ENCODE measurements at places on chromosomes 2 and 18.

DNA sequence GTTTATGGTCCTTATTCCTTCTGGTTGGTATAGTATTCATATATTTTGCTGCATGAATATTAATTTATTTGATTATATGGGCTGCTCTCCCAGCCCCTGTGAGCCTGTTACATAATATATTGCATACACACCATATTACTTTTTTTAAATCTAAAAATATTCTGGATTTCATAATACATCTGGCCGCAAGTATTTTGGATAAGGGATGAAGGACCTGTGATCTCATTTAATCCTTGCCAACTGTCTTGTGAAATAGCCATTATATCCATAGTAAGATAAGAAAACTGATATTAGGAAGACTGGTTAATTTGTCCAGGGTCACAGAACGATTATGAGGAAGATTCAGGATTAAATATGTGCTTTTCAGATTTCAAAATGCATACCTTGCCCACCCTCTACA lies 433.6 kb downstream of the LPIN1 start:
- DNase-seq = no peak

- DNase-seq = no peak
Observed at GRCh38 chr2:45233301-45233700, 224.0 kb upstream of the SIX2 start.

GRCh38 chr18:72114801-72115594 lies 429.1 kb downstream of the CBLN2 start:
- DNase-seq = no peak

GRCh38 chr18:27778441-27778840 lies 398.5 kb downstream of the CDH2 start:
- DNase-seq = no peak

DNA sequence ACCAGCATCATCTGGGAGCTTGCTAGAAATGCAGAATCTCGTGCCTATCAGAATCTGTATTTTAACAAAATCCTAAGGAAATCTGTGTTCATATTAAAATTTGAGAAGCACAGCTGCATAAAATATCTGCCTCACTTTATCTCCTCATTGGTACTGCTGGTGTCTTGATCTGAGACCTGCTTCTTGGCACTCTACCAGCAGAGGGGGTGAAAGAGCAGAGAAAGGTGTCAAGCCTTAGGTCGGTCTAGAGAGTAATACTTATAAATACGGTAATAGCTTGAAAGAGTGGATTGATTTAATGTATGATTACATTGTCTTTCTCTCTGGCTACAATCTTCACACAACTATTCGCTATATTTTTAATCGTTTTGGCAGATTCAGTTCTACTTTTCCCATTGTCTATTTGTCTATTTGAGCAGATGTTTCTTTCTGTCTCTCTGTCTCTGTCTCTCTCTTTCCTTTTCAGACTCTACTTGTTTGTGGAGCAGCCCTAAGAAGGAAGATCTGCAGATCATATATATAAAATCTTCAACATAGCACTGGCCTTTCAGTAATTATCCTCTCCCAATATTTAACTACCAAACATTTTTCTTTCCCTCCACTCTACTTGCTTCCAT lies 1.7 kb upstream of the GCG start:
- DNase-seq = peak; percentile 90

DNA sequence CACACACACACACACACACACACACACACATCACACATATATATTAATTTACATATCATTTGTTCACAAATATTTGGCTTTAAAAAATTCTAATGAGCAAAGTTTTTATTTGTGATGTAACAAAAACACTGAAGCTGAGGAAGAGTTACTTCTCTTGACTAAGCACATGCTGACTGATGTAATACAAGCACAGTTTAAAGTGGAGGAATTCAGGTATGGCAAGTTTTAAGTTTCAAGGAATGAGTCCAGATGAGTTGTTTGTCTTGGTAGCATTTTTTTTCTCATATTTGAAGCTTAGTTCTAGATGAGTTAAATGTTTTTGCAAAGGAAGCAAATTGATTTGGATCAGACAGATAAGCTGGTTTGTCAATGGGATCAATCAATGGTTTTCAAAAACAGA lies 20.2 kb upstream of the CALCRL start:
- no peak for DNase-seq

DNA sequence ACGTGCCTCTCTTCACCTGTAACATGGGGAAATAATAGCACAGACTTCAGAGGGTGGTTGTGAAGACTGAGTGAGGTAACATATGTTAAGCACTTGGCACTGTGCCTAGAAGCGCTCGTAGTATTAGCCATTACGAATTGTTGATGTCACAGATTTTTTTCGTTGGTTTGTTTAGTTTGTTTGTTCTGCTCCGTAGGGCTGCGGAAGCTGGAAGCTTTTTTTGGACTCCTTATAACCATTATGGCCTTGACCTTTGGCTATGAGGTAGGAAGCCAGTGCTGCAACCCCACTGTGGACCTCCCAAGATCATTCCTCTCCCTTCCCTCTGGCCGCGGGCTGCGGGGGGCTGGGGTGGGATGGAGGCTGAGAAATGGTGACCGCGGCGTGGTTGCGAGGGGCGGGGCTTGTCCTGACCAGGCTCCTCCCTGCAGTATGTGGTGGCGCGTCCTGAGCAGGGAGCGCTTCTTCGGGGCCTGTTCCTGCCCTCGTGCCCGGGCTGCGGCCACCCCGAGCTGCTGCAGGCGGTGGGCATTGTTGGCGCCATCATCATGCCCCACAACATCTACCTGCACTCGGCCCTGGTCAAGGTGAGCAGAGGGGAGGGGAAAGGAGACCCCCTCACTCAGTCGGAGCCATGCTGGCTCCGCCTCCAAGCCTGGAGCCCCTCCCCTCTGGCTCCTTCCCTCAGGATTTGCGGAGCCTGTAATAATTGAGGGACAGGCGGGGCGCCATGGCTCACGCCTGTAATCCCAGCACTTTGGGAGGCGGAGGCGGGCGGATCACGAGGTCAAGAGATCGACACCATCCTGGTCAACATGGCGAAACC lies 5.5 kb downstream of the SLC11A1 start:
- DNase-seq = peak; percentile 91

DNA sequence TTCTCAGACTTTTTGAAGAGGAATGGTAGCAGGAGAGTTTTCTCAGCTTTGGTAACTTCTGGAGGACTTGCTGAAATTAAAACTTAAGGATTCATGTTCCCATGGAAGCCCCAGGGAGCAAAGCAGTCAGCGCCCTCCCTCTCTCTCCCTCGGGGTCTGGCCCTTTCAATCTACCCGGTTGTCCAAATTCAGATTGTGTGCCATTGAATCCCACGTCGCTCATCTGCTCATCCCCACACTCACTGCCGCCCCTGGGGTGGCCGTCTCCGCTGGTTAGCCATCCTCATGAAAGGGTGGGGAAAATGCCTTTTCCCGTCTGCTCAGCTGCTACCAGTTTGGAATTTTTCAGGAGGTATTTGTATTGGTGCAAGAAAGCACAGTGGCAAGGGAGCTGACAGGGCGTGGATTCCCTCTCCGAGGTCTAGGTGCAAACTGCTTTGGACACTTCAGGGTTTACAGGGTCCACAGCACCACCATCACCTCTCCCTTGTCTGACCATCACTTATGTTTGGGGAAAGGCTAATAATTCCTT lies 27.1 kb downstream of the MCFD2 start:
- DNase-seq = no peak

DNA sequence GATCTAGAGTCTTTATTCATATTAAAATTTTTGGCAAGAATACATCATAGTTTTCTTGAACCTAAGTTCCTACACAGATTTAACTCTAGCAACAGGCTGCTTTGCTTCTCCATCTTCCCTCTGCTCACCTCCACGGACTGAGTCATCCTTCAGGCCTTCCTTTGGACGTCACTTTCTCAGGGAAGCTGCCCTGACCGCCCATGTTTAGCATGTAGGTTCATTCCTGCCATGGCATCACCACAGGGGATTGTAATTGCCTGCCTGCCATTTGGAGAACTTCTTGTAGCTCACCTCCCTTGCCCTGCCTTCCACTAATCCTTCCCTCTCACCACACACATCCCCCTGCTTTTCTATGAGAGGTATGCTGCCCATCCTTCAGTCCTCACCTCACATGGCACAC lies 43.9 kb upstream of the B3GNT2 start:
- DNase-seq = no peak

DNA sequence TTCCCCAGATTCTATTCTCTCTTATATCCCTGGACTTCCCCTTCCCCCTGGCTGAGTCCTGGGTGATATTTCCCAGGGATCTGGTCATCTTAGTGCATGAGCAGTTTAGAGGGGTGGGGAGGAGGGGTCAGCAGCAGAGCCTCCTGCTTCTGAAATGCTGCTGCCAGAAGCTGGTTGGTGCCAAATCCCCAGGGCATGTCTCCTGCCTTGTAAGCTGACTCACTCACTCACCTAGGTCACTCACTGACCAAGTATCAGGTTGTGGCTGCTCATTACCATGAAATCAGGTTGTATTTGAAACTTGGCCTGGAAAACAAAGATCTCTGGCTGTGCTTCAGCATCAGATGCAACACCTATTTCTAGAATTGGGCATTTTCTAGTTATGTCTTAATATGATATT lies 14.3 kb downstream of the GPR39 start:
- DNase-seq = no peak

DNA sequence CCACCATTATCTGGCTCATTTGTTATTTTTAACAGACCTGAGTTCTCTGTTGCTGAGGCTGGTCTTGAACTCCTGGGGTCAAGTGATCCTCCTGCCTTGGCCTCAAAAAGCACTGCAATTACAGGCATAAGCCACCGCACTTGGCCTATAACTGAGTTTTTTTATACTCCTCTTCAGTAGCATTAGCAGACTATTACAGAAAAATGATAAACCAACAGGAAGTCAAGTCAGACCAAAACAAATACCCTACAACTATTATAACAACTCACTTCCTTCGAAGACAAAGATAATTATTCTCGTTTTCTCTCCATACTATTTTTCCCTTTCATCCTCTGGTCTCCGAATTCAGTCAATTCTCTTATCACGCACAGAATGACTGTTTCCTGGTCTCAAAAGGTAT lies 78.2 kb downstream of the MEMO1 start:
- DNase-seq = no peak

DNA sequence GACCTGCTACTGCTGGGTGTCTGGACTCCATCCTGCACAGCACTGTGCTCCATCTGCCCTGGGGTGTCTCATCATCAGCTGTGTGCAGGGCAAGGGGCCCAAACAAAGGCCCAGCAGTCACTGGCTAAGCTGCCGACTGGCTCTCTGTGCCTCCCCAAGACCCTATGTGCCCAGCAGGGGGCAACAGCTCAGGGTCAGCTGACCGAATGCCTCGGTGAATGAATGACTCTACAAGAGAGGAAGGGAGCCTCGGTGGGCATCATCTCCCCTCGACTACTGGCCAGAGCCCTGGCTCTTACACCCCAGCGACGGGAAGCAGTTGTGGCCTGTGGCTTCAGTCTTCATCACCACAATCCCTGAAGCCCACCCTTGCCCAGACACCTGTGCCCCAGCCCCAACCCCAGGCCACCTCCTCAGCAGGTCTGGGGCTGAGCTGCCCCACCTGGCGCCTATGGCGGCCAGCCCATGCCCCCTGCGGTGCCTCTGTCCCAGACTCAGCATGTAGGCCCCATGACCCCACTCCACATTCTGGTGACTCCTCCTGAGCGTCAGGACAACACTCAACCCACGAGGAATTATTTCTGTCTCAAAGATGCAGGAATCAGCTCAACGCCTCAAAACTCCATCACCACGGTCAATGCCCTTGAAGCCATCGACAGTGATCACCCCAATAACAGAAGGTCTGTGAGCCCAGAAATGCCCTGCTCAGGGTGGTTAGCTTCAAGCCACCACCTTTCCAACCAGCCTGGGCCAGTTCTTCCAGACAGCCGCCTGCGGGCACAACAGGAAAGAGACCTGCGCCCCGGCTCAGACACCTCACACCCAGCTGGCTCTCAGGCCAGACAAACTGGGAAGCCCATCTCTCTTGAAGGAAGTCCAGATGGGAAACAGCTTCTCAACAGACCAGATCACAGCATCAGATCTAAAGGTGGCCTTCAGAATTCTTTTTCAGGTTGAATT lies 1.6 kb upstream of the GPR17 start:
- no peak for DNase-seq

GRCh38 chr2:188326290-188326668 lies 34.6 kb downstream of the GULP1 start:
- DNase-seq = no peak

DNA sequence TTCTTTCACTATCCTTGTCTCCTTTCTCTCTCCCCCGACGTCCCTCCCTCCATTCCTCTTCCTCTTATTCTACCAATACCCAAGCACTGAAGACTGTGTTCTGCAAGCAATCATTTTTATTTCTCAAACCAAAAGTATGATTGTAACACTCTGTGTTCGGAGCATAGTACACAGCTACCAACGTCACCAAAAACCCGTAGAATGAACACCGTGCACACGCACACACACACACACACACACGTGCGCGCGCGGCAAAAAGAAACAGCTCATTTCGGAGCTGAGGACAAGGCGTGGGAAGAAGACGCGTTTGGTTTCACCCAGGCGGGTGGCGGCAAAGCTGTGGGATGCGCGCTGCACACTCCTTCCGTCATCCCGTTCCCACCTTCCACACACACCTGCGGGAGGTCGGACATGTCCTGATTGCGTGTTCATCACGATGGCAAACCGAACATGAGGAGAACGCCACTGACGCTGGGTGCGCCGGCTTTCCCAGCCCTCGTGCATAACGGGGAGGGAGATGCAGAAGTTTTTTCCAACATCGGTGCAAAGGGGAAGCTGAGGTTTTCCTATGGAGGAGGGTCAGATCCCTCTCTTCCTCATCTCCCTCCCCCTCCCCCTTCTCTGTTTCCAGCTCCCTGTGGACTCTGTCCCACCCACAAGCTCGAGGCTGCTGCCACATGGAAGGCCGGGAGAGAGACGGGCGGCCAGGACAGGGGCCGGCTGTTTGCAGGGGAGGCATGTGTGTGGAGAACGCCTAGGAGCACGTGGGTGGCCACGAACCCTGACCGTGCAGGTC lies 20.4 kb downstream of the MBP start:
- no peak for DNase-seq

- no peak for DNase-seq
Observed at GRCh38 chr2:206198677-206199076, 39.0 kb downstream of the EEF1B2 start.

DNA sequence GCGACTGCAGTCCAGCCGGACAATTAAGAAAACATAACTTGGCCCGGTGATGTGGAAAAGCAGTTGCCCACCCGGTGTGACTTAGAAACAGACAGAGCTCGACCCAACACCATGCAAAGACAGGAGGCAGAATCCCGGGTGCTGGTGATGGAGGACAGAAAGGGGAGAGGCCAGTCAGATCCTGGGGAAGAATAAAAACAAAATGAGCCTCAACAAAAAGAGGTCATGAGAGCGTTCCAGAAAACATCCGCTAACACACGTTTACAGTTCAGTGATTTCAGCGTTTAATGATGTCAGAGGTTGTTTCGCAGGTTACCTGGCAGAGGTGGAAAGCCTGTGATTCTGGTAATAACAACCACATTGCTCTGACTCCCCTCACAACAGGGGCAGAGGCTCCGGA lies 111.9 kb downstream of the OSR1 start:
- DNase-seq = no peak

DNA sequence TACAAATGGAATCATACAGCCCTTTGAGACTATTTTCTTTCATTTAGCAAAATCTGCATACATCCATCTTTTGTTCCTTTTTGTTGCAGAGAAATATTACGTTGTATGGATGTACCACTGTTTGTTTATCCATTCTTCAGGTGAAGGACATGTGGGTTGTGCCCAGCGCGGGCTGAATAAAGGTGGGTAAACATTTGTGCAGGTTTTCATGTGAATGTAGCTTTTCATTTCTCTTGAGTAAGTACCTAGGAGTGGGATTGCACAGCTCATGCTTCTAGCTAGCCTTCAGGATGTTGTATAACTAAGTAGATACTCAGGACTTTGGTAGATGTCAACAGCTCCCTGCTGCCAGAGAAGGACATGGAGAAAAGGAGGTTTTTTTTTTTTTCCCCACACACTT lies 50.6 kb upstream of the SPRED2 start:
- DNase-seq = no peak

GRCh38 chr2:74447230-74447999 lies 5.7 kb upstream of the RTKN start:
- DNase-seq = no peak
